Heart right ventricle (tissue), 16 donors: ENCODE measurements at places on chromosomes 5 and 9. TPM values are rescaled to one million over a fixed set of nuclear protein-coding genes. Genes with fewer than 3 reads are reported as not detected.
A peak's percentile ranks its signal among the peaks of the same experiment; 100 is the strongest.

SPINK4 gene
- total RNA-seq: not detected

GRCh38 chr5:174526177-174526576 lies 198.2 kb upstream of the MSX2 start:
- DNase-seq: no peak

C9orf43 gene
- 0.37 TPM for total RNA-seq

GRCh38 chr9:96317335-96317980 lies 15.5 kb upstream of the HSD17B3 start:
- peak; percentile 46 for DNase-seq

CSF1R gene
- 10.1 TPM for total RNA-seq

DNA sequence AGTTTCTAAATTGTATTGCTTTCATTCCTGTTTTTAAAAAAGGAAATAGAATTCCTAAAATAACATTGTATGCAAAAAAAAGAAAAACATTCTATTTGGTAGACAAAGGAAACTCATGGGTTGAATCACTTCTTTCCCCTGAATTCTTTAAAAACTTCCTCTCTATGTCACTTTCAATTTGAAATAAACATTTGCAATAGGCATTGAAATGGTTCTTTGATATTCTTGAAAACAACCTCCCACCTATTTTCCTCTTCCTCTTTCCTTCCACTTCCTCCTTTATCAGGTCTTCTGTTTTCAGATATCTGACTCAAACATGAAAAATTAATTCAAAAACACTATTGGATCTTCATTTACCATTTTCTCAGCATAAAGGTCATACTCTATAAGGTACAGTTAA lies 442.0 kb upstream of the MEF2C start:
- no peak for DNase-seq

GRCh38 chr9:6149315-6149714 lies 66.3 kb upstream of the IL33 start:
- DNase-seq: peak; percentile 14

GRCh38 chr5:45639040-45639439 lies 57.1 kb downstream of the HCN1 start:
- no peak for DNase-seq

DNA sequence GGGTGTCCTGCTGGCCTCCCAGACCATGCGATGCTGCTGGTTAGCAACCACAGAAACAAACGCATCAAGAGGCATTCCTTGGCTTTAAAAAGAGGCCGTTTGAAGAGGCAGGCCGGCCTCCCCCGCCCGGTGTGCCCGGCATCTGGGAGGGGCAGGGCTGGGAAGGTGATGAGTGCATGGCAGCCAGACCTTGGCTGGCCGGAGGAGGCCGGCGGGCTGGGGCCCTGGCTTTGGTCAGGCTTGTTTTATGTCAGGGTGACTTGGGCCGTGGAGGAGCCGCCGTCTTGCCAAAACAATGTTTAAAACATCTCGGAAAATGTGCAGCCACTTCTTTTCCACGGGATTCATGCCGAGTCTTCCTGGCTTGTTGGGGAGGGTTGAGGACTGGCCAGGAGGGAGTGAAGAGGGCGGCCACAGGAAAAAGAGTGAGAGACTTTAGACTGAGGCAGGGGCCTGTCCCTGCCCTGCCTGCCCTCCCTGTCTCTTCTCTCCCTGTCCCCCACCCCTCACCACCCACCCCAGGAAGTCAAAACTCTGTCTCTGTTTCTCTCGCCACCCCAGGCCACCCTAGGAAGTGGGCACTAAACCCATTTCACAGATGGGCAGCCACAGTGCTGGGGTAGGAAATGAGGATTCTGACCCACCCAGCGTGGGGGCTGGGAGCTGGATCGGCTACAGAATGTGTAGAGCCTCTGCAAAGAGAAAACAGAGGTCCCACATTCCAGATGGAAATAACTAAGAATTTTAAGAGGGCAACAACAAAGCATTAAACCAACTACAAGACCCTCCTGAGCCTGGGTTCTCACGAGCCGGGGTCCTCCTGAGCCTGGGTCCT lies 143.0 kb downstream of the RXRA start:
- peak; percentile 70 for DNase-seq

LVRN gene
- total RNA-seq: 0.15 TPM

GALNT12 gene
- total RNA-seq: 0.25 TPM

INSYN2B gene
- not detected for total RNA-seq

- DNase-seq: no peak
These were observed 141.9 kb upstream of the SLC12A2 start for GRCh38 chr5:127941646-127942045.

HEMGN gene
- not detected for total RNA-seq

CCDC171 gene
- total RNA-seq: 2.4 TPM

- DNase-seq: no peak
These were observed 109.9 kb downstream of the MEGF10 start for GRCh38 chr5:127400539-127400938.

CNTLN gene
- total RNA-seq: 2.4 TPM

NR5A1 gene
- not detected for total RNA-seq

GRCh38 chr5:56211298-56211865 lies 21.7 kb downstream of the ANKRD55 start:
- peak; percentile 8 for DNase-seq

DNA sequence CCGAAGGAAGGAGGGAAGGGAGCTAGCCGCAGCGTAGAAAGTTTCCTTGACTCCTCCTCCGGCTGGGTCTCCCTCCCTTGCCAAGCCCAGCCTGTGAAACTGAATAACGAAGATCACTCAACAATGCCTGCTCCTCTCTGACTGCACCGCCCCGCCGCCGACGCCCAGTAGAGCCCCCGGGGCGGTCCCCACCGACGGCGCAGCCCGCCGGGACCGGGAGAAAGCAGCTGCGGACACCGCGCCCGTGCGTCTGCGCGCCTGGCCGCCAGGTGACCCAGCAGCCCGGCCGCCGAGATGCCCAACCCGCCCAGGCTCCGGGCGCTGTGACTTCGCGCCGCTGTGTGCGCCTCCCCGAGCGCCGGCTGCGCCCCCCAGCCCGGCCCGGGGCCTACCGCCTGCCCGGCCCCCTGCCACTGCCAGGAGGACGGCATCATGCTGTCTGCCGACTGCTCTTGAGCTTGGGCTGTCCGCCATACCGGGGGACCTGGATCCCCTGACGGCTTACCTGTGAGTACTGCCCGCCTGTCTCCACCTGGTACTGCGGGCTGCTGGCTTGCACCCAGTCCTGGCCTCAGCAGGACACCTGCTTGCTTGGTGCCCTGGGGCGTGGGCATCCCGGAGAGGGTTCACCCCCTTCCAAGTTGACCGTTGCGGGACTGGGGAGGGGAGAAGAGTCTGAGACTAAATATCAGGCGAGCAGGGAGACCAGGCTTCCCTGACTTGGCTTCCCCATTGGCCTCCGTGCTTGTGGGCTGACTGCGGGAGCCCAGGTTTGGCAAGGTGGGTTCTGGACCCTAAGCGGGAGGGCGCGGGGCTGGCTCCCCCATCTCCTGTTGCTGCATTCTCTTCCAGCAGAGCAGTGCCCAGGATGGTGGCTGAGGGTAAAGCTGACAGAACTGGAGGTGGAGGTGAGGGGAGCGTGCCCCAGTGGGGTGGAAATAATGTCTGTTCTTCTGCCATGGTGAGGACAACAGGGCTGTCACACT lies 26.2 kb upstream of the SPTLC1 start:
- DNase-seq: no peak

GRCh38 chr5:116343961-116344360 lies 230.7 kb downstream of the SEMA6A start:
- no peak for DNase-seq

- DNase-seq: no peak
These were observed 296.8 kb downstream of the PDE4D start for GRCh38 chr5:59596586-59597350.

DNA sequence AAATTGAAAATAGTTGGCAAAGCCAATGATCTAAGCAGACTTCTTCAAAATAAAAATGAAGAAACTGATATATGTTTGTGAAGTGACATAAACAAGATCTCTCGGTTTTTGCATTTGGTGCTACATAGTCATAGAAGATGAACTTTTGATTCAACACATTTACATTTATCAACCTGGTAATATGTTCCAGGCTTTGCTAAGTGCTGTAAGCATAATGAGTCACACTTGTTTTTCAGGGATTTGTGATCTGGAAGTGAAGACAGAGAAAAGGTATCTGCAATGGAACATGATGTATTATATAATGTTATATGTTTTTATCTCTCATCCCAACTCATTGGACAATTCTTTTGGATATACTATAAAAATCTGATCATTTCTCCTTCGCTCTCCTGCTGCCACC lies 801.4 kb downstream of the BRINP1 start:
- DNase-seq: no peak

DNAJC18 gene
- 9.5 TPM for total RNA-seq

ADAMTS6 gene
- total RNA-seq: 3.1 TPM

DNA sequence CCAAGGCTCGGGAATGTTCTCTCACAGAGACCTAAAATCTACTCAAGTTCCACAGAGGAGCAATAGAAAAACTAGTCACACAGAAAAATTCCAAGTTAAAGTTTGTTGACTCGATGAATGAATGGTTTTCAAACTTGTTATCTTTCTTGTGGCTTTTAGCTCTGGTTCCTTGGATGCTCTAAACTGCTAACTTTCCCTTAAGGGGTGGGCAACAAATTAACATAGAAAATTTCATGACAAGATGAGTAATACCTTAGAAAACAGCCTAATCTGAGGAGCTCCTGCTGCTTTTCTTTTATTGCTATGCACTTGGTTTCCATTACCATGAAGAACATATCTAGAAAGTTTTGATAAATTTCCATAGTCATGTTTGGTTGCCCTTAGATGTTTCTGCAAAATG lies 100.2 kb upstream of the CCDC112 start:
- DNase-seq: no peak

DNA sequence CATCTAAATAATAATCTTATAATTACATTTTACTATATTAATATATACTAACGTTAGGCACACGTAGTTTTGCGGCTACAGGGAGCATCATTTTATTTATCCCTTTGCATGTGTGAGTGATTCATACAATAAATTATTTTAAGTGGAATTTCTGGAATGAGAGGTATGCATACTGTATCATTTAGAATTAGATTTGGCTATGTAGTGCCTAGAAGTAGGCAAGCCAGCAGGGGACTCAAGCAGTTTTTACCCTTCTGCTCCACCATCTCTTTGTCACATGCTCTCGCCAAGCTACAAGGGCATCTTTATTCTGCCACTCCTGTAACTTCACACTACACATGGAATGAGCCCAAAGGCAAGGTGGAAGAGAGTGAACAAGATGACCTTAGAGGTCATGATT lies 60.8 kb downstream of the MEGF10 start:
- no peak for DNase-seq

DBH gene
- not detected for total RNA-seq

DNA sequence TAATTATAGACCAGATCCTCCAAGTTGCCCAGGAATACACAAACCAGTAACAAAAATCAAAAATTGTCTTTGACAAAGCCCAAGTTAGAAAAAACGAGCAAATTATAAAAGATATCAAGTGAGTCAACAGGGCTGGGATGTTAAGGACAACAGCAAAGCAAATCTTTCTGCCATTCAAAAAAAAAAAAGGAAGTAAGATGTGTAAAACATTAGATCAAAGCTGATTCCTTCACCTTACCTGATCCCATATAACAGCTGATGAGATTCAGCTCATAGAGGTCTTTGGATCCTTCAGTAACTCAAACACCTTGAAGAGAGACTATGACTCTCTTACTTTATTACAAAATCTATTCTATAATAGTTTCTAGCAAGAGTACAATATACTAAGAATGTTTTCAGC lies 100.9 kb downstream of the STRBP start:
- no peak for DNase-seq

DNA sequence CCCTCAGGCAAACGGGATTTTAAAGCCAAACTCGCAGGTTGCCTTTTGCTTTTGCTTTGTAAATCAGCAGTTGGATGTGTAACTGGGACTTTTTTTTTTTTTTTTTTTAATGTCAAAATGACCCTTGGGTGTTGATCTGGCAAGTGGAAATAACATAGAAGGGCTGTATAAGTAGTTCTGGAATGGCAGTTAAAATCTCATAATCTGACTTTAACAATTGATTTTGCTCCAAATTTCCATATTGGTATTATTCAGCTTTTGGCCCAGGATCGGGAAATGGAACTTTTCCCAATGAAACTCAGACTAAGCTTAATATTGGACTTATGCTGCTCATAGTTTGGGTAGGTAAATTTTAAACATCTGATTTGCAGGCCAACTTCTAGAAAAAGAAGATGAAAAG lies 346.8 kb upstream of the NUDT12 start:
- no peak for DNase-seq

GRCh38 chr9:33287087-33287490 lies 3.2 kb upstream of the NFX1 start:
- peak; percentile 34 for DNase-seq

ECM2 gene
- total RNA-seq: 8.2 TPM

- DNase-seq: peak; percentile 41
These were observed 439.0 kb downstream of the ENC1 start for GRCh38 chr5:74201334-74202081.

DNA sequence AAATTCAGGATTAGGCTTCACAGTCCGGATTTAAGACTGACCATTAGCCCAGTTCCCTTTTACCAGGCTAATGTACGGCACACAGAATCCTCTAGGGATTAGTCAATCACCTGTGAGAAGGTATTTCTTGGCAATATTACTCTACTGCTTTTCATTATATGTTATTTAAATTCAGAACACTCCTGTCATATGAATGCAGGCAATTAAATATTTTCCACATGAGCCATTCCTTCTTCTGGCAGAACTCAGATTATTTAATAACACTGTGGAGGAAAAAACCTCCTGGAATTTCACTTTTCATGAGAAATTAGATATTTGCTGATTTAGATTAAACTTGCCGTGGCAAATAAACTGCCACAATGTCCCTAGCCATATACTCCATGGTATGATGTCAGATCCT lies 1357.5 kb upstream of the C9orf72 start:
- no peak for DNase-seq

DNA sequence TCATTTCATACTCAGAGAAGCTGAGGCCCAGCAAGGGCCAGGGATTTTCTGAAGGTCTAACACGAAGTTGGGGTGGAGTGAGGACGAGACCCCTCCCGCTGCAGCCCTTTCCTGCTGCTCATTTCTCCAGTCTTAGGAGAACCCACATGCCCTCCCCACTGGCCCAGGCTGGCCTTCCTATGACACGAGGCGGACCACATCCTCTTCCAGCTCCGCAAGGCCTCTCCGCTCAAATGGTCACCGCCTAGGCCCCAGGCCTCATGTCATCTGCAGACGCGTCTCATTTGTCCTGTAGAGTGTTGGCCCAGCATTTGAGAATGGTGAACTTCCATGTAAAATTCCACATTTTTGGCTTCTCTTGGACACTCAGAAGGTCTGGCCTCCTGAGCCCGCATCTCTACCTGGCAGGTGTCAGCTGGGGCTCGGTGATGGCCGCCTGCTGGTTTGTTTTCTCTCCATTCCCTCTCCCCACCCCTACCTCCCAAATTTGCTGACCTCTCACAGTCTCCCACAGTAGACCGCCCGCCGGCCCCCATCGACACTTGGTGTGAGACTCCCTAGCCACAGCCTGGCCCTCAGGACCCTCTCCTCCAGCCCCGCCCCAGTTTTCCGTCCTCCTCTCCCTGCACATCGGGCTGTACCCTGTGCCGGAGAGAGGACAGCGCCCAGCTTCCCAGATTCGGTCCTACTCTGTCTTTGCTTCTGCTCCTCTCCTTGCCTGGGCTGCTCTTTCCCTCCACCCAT lies 51.7 kb downstream of the ERGIC1 start:
- DNase-seq: peak; percentile 54

GRCh38 chr5:41465493-41466171 lies 44.8 kb downstream of the PLCXD3 start:
- DNase-seq: peak; percentile 7

ZFP2 gene
- 1.1 TPM for total RNA-seq

DIPK1B gene
- 26.1 TPM for total RNA-seq

LCN15 gene
- total RNA-seq: not detected
